ENCODE measurements at places on chromosomes 5 and 9. TPM values are rescaled to one million over a fixed set of nuclear protein-coding genes. Genes with fewer than 3 reads are reported as not detected.

The LCN15 gene
- 0.13 TPM for total RNA-seq

The UBTD2 gene
- total RNA-seq: 18.3 TPM

The CORO2A gene
- total RNA-seq: 0.51 TPM

The SPTLC1 gene
- total RNA-seq: 94.8 TPM

The WDR70 gene
- 19.7 TPM for total RNA-seq

The OR1J2 gene
- not detected for total RNA-seq

The CCNO gene
- under 0.01 TPM for total RNA-seq

The GNA14 gene
- 72.2 TPM for total RNA-seq

The CACNA1B gene
- under 0.01 TPM for total RNA-seq

The NXNL2 gene
- total RNA-seq: 0.13 TPM

The TTF1 gene
- total RNA-seq: 7.4 TPM

The APC gene
- 56.6 TPM for total RNA-seq

The ADAMTSL2 gene
- under 0.01 TPM for total RNA-seq

The ANKRD31 gene
- under 0.01 TPM for total RNA-seq

The LVRN gene
- total RNA-seq: 0.25 TPM

The CCDC187 gene
- not detected for total RNA-seq

The GPR150 gene
- 0.13 TPM for total RNA-seq

The CDH12 gene
- not detected for total RNA-seq

The SMU1 gene
- total RNA-seq: 36.2 TPM

The VLDLR gene
- total RNA-seq: 7.2 TPM

The SELENOP gene
- 604 TPM for total RNA-seq

The SLF1 gene
- total RNA-seq: 4.3 TPM

The PCDHGB1 gene
- total RNA-seq: 1.1 TPM

The ARPC5L gene
- 13.7 TPM for total RNA-seq

The RFESD gene
- total RNA-seq: 1.2 TPM

The OGN gene
- total RNA-seq: not detected

The NMUR2 gene
- total RNA-seq: not detected

The CYSTM1 gene
- total RNA-seq: 16.3 TPM

The LRRC26 gene
- not detected for total RNA-seq

The PTPRD gene
- 1.8 TPM for total RNA-seq

The CCL28 gene
- 2.1 TPM for total RNA-seq

The EPB41L4A gene
- total RNA-seq: 27.6 TPM

The CHMP5 gene
- 66.5 TPM for total RNA-seq

The IRX4 gene
- not detected for total RNA-seq

The ACOT12 gene
- total RNA-seq: not detected

The RNF14 gene
- 46.0 TPM for total RNA-seq

The ITGA2 gene
- 63.5 TPM for total RNA-seq

The NTNG2 gene
- total RNA-seq: 0.77 TPM

The ADAMTSL1 gene
- total RNA-seq: 4.7 TPM

The ADAMTS13 gene
- total RNA-seq: 1.0 TPM

The RANBP17 gene
- 4.5 TPM for total RNA-seq
